Muscle of leg (tissue), 16 donors: ENCODE measurements at places on chromosomes 7 and 10. TPM values are rescaled to one million over a fixed set of nuclear protein-coding genes. Genes with fewer than 3 reads are reported as not detected.
A peak's percentile ranks its signal among the peaks of the same experiment; 100 is the strongest.

GRCh38 chr10:49474901-49475300, 64.0 kb downstream of the ERCC6 start:
- DNase-seq, result no peak

DNA sequence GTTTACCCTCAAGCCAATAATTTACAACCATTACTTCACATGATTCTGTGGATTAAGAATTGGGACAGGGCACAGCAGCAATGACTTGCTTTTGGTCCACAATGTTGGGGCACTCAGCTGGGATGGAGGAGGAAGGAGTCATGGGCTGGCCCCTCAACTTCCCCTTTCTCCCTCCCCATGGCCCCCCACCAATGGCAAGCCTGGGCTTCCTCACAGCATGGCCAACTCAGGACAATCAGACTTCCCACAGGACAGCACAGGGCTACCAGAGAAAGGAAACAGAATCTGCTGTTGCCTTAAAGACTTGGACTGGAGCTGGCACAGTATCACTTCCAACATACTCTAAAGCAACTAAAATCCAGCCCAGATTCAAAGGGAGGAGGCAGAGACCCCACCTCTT, 160.7 kb downstream of the PTPN20 start:
- DNase-seq, result no peak

GRCh38 chr10:77409697-77410471, 227.7 kb downstream of the KCNMA1 start:
- no peak for DNase-seq

GRCh38 chr10:5571826-5572225, 47.1 kb downstream of the CALML3 start:
- DNase-seq, result no peak

- no peak for DNase-seq
Measured at GRCh38 chr7:23474829-23475575, 4.7 kb upstream of the IGF2BP3 start.

- DNase-seq, result no peak
Measured at GRCh38 chr7:103432712-103433111, 13.3 kb downstream of the SLC26A5 start.

DNA sequence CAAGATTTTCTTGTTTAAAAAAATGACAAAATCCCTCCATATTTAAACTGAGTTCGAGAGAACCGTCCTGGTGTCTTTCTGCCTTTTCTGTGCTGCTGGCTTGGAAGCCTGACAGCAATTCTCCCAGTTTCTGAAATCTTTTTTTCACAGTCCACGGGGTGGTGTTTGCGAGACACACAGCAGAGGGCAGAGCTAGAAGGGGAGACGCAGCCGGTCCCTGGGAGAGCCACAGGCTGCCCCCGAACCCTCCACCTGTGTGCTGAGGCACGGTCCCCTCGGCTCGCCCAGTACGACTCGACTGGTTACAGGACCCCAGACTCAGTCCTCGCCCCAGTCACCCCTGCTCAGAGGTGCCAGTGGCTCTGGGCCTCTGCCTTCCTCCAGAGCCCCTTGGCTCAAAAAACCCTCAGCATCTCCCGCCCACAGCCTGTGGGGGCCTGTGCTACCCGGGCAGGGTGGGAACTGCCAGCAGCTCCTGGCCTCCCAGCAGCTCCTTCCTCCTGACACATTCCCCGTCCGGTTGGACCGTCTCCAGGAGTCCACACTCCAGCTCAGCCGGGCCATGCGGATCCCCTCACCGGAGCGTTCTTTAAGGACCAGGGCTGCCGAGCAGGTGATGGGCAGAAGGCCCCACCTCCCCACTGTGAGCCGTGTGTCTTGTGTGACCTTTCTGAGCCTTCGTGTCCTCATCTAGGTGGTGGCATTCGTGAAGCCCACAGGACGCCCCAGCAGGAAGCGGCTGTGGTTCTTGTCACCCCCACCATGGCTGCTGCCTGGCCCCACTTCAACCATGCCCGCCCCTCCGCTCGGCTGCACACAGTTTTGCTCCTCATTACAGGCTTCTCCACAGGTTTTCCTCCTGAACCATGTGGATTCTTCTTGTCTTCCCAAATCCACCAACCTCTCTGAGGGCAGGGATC, 52.3 kb upstream of the EN2 start:
- DNase-seq, result peak; percentile 17

TRIM73 gene
- 1.6 TPM for total RNA-seq

SEPTIN7 gene
- 359 TPM for total RNA-seq

MAGI2 gene
- total RNA-seq, result 6.0 TPM

DNA sequence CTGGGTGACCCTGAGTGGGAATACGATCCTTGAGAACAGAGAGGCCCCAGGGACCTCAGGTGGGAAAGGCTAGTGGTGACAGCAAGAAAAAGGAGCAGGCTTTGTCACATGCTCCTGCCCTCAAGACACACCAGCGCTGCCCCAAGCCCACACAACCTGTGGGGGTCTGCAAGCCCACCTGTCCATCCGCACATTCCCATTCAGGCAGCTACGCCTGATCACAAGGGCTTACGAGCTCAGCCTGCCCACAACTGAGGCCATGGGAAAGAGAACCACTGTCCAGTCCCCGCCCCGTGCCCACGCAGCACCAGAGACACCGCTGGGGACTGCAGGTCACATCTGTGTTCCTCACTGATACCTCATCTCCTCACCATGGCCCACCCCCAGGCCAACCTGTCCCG, 26.7 kb downstream of the EBF3 start:
- no peak for DNase-seq

DNA sequence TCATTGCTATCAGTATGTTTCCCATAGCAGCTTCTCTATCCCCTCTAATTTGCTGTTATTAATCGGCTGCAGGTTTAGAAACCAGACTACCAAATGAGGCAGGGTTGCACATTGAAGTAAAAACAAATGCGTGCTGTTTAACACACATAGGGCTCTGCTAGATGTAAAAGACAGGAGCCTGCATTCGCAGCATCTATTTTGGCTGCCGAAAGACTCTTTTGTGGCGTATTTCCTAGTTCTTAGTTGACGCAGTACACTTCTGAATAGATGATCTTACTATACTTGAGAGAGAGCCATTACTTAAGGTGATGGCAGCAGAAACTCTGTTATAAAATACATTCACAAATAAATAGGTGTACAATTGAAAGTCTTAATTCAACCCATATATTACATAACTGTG, 21.4 kb downstream of the SGCE start:
- peak; percentile 63 for DNase-seq

SP8 gene
- not detected for total RNA-seq

- no peak for DNase-seq
Measured at GRCh38 chr7:4361774-4362173, 320.3 kb upstream of the FOXK1 start.

DNA sequence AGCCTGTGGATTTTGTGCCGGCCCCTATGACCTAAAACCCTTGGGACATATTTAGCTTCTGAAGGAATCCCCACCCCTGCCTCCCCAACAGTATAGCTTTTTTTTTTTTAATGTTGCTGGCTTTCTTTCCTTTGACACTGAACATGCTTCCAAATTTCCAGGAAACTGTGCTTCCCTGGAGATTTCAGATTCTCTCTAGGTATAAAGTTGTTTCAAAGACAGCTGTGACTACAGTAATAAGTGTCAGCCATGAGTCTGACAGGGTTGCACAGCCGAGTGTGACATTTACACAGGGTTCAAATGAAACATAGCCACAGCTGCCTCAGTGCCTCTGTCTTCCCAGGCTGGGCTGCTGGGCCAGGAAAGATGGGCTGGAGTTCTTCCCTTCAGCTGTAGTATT, 466.6 kb upstream of the COBL start:
- peak; percentile 59 for DNase-seq

GJD4 gene
- 2.0 TPM for total RNA-seq

ANKRD7 gene
- total RNA-seq, result 0.62 TPM

- DNase-seq, result no peak
Measured at GRCh38 chr7:82106201-82106600, 336.4 kb upstream of the HGF start.

OR2A5 gene
- total RNA-seq, result not detected

GRCh38 chr10:28939281-28940157, 262.2 kb downstream of the BAMBI start:
- peak; percentile 79 for DNase-seq

SFRP5 gene
- total RNA-seq, result 0.75 TPM

GRCh38 chr7:32611201-32612099, 116.2 kb downstream of the AVL9 start:
- DNase-seq, result peak; percentile 82

GRCh38 chr7:17940951-17941431, 697 bp upstream of the SNX13 start:
- peak; percentile 15 for DNase-seq

GPR26 gene
- total RNA-seq, result not detected

TSPAN12 gene
- 46.0 TPM for total RNA-seq

DNA sequence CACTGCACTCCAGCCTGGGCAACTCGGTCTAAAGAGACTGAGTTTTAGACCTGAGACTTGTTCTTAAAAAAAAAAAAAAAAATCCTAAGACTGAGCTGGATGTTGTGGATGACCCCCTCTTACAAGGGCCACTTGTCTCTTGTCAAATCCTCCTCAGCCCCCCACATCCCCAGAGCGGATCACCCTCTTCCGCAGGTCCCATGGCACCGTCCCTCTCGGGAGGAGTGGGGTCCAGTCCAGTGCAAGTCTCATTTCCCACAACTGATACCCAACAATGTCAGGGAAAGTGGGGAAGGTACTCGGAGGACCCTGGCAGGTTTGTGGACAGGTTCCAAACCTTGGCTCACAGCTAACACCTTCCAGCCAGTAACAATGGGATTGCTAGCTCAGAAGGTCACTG, 100.3 kb downstream of the ELFN1 start:
- DNase-seq, result no peak

DNA sequence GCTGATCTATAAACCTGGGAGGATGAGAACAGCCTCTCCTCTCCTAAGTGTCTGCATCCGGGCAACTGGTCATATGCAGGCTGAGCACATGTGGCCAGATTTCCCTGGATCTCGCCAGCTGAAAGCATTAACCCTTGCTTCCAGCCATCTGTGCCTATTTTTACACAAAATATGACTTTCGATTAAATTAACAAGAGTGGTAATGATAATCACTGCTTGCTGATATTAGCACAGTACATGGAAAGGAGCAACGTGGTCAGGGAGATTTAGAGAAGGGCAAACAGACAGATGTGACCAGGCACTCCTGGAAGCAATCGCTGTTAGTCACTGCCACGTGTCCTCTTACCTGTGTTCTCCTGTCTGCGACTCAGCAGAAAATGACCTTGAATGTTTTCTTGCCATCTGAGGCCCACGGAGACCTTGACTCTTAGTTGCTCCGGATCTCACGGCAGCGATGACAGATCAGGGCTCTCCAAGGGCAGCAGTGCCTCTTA, 59.5 kb upstream of the NPTX2 start:
- DNase-seq, result no peak

PRR15 gene
- total RNA-seq, result 0.04 TPM

GRCh38 chr10:120477743-120478141, 20.7 kb downstream of the PLPP4 start:
- no peak for DNase-seq

DNA sequence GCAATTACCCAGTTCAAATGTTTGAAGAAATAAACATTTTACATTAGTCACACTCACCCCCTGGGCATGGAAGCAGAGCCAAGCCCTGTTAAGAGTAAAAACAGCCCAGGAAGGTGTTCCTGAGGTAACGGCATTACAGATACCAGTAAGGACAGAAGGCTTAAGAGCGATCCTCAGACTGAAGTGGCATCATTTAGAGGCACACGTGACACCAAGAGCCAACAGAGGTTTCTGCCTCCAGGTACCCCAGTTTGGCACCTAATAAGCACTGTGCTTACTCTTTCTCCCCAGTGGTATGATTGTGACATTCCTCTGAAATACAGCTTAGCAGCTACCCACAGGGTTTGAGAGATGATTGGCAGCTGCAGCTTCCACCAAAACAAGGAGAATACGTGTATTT, 17.2 kb downstream of the MMS19 start:
- no peak for DNase-seq

JCAD gene
- 33.4 TPM for total RNA-seq

DNA sequence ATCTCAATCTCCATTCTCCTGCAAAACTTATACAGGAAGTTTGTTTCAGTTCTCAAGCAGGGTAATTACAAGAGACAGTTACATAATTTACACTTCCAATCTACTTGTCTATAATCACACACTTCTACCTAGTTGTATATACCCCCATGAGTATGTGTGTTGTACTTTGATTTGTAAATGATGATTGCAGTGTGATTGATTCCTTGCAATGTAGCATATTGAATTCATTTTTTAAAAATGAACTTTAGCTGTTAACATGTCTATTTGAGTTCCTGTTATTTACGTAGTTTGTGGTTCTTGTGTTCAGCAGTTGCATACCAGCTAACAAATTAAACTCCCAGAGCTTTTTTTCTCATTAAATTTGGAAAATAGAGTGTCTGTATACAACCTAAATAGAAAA, 102.5 kb upstream of the SAMD8 start:
- no peak for DNase-seq

DNA sequence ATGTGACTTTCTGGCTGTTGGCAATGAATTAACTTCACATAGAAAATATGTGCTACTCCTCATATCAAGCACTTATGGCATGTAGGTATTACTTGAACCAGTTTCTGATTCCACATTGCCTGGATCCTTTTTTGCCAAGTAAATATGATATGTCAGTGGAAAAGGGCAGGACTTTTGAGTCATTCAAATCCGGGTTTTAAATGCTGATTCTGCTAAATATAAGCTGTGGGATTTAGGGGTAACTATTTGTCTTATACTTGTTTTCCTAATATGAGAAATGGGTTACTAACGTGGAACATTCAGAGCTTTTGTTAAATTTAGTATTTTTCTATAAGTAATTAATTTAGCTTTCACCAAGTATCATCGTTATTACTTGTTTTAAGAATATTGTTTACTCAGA, 108.0 kb upstream of the HGF start:
- no peak for DNase-seq

GRCh38 chr7:2688409-2689342, 674 bp downstream of the AMZ1 start:
- DNase-seq, result no peak

GRCh38 chr10:5518143-5518542, 6.6 kb upstream of the CALML3 start:
- no peak for DNase-seq

DNA sequence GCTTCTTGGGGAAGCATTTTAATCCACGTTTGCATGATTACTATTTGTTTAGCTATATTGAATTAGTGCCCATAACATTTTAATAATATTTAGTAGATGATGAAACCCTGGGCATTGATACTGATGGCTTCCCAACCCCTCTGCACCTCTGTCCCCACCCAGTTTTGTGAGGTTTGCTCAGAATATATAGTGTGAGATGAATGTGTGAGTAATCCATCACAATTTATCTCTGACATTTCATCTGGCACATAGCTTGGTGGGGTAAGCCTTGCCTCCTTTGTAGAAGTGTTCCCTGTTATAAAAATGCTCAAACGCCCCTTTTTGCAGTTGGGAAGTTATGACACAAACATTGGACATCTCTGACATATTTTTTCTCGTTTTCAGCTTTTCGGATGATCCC, 104.2 kb downstream of the WNT2 start:
- DNase-seq, result no peak

- no peak for DNase-seq
Measured at GRCh38 chr10:102007796-102008195, 48.2 kb downstream of the ARMH3 start.

CH25H gene
- 0.22 TPM for total RNA-seq

GRCh38 chr7:156380261-156380660, 260.3 kb upstream of the RNF32 start:
- DNase-seq, result no peak

GRCh38 chr10:7788639-7789286, 786 bp downstream of the ATP5F1C start:
- peak; percentile 29 for DNase-seq

GRCh38 chr7:135801045-135801693, 52.6 kb upstream of the FAM180A start:
- DNase-seq, result peak; percentile 82

NUDT5 gene
- 24.2 TPM for total RNA-seq
